Fibroblast of skin of left biceps (primary cell): ENCODE measurements at places on chromosomes 5 and 9.

- no peak for DNase-seq
These were observed 217.6 kb downstream of the NFIB start for GRCh38 chr9:14096258-14096922.

DNA sequence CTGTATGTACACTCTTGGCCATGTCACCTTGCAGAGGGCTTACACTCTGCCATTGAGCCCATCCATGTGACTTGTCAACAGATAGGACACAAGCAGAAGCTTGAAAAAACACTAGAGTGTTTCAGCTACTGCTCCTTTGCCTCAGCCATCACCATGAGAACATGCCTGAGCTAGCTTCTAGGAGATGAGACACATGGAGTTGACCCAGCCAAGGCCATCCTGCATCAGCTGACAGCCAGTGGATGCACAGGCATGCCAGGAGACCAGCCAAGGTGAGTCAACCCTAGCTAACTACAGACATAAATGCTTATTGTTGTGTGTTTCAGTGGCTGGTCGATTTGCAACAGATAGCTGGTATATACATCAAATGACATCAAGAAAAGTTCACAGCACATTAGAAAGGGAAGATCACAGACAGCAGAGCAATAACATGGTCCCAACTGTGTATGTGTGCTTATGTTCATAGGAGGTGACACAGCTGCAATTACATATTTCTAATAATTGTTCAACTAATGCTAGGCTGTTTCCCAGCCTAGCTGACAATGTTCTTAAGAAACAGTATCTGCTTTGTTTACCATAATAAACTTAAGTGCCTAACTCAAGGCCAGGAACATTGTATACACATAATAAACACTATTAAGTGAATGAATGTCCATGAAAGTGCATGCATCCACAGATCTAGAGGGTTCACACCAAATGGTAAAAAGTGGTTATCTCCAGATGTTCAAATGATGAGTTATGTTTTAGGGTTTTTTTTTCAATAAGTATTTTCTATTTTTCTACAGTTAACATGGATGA lies 105.7 kb downstream of the SPOCK1 start:
- no peak for DNase-seq

DNA sequence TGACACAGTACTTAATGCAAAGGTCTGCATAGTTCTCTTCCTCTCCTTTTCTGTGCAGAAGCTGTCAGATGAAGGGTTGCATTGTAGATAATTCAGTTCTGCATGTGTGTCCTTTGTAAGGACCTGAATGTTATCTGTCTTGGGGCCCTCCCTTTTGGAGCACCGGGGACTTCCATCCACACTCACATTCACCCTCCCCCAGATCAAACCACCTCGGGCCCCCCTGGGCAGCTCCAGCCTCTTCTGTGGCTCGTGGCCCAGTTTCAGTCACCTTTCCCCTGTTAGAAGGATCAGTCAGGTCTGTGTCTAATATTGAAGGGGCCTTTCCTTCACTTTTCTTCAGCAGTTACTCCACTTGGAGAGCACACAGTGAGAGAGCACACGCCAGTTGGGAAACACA lies 11.0 kb downstream of the DMRT1 start:
- no peak for DNase-seq

- no peak for DNase-seq
These were observed 141.0 kb downstream of the DCP2 start for GRCh38 chr5:113117543-113118115.

- DNase-seq, result no peak
These were observed 782.4 kb upstream of the ZNF608 start for GRCh38 chr5:125528881-125529280.

- DNase-seq, result no peak
These were observed 67.9 kb downstream of the KIAA1958 start for GRCh38 chr9:112554516-112554915.

DNA sequence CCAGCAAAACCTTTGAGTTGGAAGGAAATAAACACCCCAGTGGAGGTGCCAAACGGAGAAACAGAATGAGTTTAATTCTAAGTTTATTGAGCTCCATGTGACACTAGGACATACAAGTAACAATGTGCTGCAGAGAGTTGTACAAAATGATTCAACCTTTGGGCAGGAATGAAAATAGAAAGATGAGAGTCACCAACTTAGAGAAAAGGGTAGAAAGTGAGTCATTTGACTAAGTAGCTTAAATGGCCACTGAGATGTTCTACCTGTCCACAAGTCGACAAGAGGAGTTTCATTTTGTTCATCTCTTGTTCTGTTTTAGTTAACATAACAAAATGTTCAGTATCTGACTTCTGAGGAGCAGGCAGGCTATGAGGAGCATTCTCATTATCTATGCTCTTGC lies 284.7 kb downstream of the NR2F1-AS1 start:
- DNase-seq, result no peak

DNA sequence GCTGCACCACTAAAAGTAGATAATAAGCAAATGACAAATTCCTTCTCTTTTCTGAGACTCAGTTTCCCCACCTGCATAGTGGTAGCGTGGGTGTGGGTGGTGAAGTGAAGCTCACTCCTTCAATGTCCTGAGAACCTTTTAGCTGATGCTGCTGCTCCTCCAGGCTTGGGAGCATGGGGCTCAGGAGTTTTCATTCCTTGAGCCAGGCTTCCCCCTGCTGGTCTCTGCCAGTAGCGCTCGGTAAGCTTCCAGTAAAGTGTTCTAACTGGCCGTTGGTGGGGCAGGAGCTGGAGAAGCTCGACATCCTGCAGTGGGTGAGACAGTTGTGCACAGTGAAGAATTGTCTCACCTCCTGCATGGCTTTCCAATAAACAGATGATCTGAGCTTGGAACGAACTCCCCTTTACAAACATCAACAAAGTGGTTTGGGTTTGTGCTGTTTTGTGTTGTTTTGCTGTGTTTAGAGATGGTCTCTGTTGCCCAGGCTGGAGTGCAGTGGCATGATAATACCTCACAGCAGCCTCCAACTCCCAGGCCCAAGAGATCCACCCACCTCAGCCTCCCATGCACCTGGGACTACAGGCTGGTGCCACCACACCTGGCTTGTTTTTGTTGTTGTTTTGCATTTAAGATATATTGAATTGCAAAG lies 34.6 kb downstream of the SPARC start:
- DNase-seq, result no peak

DNA sequence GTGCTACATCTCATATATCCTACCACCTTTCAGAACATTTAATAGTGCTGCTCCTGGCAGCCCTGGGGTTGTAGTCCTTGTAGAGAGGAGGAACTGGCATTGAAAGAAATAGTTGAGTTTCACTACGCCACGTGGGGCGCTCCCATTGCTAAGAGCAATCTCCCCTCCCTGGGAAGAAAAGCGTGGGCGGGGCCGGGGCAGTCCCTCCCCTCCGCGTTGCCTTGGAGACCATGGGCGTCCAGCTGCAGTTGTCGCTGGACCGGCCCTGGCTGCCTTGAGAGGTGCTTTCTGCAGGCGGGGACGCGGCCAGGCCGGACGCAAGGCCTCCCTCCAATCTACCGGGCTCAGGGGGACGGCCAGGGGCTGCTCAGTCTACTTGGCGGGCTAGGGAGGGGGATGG lies 368 bp upstream of the CCDC180 start:
- no peak for DNase-seq

DNA sequence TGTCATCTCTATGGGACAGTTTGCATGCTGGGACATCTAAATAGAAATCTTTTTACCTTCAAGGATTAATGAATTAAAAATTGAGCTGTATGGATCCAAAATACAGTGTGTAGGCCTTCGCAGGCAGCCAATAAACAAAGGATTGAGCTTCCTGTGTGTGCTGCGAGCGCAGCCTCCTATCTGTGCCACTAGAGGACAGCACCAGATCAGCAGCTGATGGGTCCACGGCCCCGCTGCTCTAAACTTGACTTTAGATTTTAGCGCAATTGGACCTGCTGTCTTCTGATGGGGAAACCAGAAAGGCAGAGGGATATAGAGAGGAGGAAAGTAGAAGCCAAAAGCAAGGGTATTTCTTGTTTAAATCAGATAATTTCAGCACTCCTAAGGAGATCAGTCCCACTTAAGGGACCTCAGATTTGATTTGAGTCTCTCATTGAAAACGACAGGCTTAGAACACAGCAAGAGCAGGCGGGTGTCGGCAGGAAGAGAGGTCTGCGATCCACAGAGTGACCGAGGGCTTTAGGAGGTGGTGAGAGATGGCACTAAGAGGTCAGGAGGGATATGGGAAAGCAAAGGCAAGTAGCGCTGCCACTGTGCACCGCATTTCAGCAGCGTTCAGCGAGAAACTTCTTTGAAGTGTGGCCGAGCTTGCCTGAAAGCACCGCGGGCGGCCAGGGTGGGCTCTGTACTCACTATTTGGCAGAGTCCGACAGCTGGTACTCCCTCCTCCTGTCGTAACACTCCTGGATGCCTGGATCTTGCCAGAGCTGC lies 214.3 kb downstream of the GNA14 start:
- peak; percentile 43 for DNase-seq

GRCh38 chr5:80055491-80056170 lies 20.5 kb downstream of the THBS4 start:
- DNase-seq, result no peak

- DNase-seq, result no peak
These were observed 22.7 kb downstream of the CFAP90 start for GRCh38 chr5:7828269-7828668.

- no peak for DNase-seq
These were observed 147.8 kb upstream of the IRX2 start for GRCh38 chr5:2899311-2899710.

- no peak for DNase-seq
These were observed 2.9 kb upstream of the LURAP1L start for GRCh38 chr9:12771891-12772290.

DNA sequence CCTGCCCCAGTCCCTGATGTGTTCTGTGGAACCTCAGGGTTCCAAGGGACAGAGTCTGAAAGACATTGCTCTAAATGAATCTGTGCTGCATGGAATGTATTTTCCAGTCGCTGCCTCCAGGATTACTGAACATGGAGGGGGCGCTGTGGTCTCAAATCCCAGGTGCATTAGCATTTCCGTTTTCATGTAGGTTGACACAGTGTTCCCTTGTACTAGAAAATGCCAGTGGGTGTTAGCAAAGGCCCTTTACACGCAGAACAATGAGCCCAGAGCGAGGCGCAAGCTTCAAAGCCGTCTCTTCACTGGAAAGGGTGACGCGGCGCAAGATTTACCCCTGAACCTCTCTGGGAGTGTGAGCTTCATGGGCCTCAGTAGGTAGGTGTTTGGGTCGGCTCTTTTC lies 308.3 kb downstream of the SLIT3 start:
- no peak for DNase-seq

DNA sequence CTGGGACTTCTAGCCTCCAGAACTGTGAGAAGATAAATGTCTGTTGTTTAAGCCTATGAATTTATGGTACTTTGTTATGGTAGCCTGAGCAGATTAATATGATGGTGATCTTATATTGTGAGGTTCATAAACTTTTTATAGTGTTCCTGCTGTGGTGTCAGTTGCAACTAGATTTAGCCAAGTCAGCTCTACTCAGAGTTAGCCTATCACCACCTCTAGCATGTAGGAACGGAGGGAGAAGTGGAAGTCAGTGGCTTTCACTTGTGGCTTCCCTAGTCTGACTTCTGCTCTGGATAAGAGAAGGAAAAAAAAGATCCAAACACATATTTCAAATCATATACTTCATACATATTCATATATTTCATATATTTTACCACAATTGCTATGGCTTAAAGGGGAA lies 6.6 kb downstream of the POC5 start:
- DNase-seq, result no peak

DNA sequence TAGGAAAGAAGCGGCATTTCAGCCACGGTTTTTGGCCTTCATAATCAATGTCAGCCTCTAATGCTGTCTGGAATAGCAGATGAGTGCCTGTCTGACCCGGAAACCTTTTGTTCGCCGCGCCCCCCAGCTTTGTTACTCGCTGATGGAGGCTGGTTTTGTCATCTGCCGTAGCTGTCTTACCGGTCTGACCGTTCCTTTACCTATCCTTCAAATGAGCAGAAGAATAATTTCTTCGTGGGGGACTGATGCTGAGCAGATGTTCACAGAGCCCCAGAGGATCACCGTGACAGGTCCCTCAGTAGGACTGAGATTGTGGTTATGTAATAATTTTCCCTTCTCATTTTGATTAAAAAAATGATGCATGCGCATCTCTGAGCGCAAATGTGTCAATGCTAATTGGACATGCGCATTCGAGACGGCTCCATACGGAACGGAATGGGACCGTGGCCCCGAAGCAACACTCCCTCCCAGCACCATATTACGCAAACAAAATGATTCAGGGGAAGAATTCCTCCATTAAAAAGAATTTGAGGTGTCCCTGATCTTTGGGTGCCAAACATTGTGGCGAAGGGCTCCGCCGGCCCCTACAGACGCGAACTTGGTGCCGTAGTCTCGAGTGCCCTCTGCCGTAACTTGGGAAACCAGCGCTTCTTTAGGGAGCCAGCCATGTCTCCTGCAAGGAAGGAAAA lies 27.6 kb downstream of the TLX3 start:
- peak; percentile 33 for DNase-seq

DNA sequence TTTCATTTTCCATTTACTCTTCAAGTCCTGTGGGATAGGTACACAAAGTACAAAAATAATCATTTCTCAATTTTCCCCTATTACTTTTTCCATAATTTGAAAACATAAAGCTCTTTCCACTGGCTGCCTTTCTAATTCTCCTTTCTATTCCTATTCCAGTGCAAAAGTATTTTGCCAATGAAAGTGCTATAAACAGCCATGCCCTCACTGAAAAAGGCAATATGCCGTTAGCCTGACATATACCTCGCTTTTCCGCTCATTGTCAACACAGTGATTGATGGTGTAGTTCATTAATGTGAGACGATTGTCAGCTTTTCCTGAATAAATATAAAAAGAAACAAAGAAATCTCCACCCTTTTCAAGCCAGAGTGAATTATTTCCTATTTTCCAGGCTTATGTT lies 97.5 kb downstream of the EBF1 start:
- no peak for DNase-seq

GRCh38 chr5:59596586-59597350 lies 296.8 kb downstream of the PDE4D start:
- DNase-seq, result no peak

GRCh38 chr9:21082671-21083070 lies 4.9 kb upstream of the IFNB1 start:
- no peak for DNase-seq

GRCh38 chr5:75935572-75935971 lies 147.6 kb upstream of the SV2C start:
- no peak for DNase-seq

GRCh38 chr5:32138839-32139493 lies 35.2 kb downstream of the GOLPH3 start:
- DNase-seq, result no peak

DNA sequence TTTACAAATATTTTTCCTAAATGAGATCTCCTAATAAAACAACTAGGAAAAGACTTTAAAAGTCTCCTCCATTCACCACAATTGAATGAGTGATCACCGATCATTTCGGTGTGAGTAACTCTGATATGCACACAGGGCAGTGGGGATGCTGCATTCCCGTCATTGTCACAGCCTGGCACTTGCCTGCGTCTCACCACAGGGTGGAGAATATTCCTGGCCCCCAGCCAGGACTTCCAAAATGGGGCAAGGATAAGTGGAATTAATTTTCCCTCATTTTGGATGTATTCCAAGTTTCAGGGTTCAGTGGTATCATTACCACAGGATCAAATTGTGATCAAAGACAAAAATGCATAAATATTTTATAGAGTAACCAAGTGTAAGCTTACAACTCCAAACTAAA lies 107.1 kb downstream of the CTNND2 start:
- no peak for DNase-seq

- no peak for DNase-seq
These were observed 138.8 kb downstream of the PAM start for GRCh38 chr5:102893942-102894341.

- no peak for DNase-seq
These were observed 107.6 kb downstream of the MUSK start for GRCh38 chr9:110776221-110776620.
